ENCODE measurements at places on chromosomes 5 and 9.

DNA sequence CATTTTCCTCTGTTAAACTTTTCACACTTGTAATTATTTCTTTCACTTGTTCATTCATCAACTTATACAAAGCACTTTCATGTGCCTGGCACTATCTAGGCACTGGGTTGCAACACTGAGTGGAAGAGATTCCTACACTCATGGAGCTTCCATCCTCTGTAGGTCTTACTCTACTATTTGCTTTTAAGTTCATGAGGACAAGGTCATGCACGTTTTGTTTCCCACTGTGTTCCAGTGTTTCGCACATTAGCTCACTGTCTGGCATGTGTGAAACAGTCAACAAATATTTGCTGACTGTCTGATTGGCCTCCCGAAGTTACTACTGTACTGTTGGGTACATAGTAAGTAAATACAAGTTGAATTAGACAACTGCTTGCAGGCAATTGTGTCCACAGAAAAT, 87.9 kb upstream of the IFNK start:
- no peak for DNase-seq

- DNase-seq, result no peak
Measured at GRCh38 chr9:91452844-91453243, 29.2 kb upstream of the NFIL3 start.

GRCh38 chr9:37923796-37924427, 20.0 kb upstream of the SLC25A51 start:
- DNase-seq, result no peak

GRCh38 chr5:172717481-172718195, 53.4 kb downstream of the DUSP1 start:
- no peak for DNase-seq

- no peak for DNase-seq
Measured at GRCh38 chr5:37789991-37790390, 49.9 kb downstream of the GDNF start.

GRCh38 chr5:154947778-154948177, 6.9 kb downstream of the MRPL22 start:
- no peak for DNase-seq

- DNase-seq, result no peak
Measured at GRCh38 chr9:114606597-114607207, 4.4 kb upstream of the TMEM268 start.

- DNase-seq, result no peak
Measured at GRCh38 chr5:69492923-69493395, 369 bp downstream of the OCLN start.

GRCh38 chr5:9781890-9782289, 151.7 kb upstream of the TAS2R1 start:
- no peak for DNase-seq

DNA sequence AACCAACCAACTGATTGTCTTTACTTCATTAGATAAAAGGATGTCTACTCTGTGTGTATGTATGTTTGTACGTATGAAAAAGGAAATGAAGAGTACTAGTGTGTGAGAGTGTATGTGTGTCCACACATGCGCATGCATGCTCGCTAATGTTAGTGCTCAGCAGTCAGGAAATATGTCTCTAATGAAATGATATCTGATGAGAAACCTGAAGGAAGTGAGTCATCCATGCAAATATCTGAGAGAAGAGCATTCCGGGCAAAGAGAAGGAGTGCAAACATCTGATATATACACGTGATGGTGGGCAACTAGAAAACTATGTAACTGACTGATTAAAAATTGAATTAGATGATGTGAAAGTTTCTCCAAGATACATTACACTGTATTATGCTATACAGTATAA, 29.6 kb upstream of the UGCG start:
- DNase-seq, result no peak

GRCh38 chr9:89880161-89880560, 275.3 kb downstream of the GADD45G start:
- DNase-seq, result no peak

- no peak for DNase-seq
Measured at GRCh38 chr9:93621922-93622321, 45.5 kb downstream of the PHF2 start.

DNA sequence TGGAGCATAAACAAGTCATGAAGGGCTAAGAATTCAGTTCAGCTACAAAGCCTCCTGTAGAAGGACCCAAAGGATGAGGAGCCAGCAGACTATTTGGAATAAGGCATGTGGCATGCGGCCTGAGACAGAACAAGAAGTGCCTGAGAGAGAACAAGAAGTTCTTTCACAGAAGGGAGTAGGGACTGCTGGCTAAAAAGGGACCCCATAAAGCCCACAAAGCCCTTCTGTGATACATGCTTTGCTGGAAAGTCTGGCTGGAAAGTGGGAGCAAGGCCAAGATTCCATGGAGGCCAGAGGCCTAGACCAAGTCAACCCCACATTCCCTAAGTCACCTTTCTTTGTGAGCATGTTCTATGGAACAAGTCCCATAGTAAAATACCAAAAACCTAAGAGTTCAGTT, 35.9 kb upstream of the UBAP2 start:
- DNase-seq, result no peak

DNA sequence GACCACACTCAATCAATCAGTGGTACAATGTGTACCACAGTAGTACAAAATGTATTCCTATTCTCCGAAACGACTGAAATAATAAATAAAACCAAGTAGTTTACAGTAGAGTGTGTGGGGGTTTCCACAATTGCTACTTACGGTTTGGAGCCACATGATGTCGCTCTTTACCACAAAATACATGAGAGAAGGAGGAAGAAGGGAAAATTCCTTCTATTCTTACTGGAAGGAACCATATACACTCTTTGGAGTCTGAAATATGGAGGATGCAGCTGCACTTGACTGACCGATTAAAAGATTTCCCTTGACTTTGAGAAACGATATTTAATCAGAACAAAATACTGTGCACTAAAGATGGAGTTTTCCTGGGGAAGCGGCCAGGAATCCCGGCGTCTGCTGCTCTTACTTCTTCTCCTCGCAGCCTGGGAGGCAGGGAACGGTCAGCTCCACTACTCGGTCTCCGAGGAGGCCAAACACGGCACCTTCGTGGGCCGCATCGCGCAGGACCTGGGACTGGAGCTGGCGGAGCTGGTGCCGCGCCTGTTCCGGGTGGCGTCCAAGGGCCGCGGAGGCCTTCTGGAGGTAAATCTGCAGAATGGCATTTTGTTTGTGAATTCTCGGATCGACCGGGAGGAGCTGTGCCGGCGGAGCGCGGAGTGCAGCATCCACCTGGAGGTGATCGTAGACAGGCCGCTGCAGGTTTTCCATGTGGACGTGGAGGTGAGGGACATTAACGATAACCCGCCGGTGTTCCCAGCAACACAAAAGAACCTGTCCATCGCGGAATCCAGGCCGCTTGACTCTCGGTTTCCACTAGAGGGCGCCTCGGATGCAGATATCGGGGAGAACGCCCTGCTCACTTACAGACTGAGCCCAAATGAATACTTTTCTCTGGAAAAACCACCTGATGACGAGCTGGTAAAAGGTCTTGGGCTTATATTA, at the start of gene PCDHA4:
Gene PCDHA4 (plus strand): TSS at position 235 of the 942 bp plus-strand sequence.
- no peak for DNase-seq

GRCh38 chr9:76448501-76448900, 10.5 kb upstream of the GCNT1 start:
- DNase-seq, result no peak

DNA sequence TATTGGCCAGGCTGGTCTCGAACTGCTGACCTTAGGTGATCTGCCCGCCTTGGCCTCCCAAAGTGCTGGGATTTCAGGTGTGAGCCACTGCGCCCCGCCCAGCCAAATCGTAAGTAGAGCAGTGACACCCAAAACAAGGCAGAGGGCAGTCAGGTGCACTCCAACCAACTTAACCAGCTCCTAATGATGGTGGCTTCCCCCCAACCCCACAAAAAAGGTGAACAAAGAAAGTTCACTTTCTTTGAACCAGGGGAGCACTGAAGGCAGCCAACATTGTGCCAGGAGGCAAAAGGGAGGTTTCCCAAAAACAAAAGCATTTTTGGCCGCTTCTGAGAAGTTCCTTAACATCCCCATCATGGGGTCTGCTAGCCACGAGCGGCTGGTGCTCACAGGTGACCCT, 9.6 kb downstream of the GMCL2 start:
- no peak for DNase-seq

- DNase-seq, result no peak
Measured at GRCh38 chr9:68462105-68462775, 78.4 kb downstream of the TMEM252 start.

DNA sequence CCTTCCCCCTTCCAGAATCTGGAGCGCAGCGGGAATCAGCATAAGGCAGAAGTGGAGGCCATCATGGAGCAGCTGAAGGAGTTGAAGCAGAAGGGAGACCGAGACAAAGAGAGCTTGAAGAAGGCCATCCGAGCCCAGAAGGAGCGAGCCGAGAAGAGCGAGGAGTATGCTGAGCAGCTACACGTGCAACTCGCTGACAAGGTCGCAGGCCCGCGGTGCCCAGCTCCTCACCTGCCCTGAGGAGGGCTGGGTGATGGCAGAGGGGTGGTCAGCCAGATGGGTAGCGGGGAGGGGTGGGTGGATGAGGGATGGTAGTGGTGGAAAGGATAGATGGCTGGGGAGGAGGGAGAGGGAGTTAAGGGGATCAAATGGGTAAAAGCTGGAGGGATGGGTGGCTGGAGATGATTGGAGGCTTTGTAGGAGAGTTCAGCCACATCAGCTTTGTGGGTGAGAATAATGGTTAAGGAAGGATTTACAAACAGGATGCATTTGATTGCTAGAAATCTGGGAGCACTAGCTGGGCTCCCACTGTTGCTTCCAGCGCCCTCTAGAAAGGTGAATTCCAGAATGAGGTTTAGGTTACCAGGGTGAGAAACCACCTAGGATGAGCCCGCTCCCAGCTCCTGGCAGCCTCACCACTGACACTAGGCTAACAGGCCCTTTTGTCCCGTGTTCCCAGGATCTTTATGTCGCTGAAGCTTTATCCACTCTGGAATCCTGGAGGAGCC, 19.7 kb upstream of the GLE1 start:
- no peak for DNase-seq

GRCh38 chr5:179967489-179967888, 59.8 kb upstream of the TBC1D9B start:
- DNase-seq, result no peak

- DNase-seq, result no peak
Measured at GRCh38 chr5:21672911-21673310, 1180.2 kb downstream of the CDH12 start.

- no peak for DNase-seq
Measured at GRCh38 chr9:13688990-13689600, 409.6 kb upstream of the MPDZ start.

DNA sequence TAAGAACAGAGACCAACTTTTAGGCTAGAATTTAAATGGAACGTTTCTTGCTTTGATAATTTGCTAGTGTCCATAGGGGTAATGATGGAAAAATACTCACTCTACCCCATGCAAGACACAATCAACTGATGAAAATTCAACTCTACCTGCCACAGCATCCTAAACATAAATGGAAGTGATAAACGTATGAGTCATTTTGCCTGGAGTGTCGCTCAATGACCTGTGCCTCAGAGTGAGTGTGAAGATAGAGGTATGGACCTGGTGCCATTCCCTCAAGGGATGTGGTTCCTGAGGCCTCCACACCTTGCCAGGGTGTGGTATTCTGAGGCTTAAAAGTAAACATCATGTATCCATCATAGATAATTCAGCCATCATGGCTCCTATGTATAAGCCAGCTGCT, 14.0 kb downstream of the ARL14EPL start:
- no peak for DNase-seq

GRCh38 chr9:110967196-110967595, 71.1 kb downstream of the LPAR1 start:
- no peak for DNase-seq

DNA sequence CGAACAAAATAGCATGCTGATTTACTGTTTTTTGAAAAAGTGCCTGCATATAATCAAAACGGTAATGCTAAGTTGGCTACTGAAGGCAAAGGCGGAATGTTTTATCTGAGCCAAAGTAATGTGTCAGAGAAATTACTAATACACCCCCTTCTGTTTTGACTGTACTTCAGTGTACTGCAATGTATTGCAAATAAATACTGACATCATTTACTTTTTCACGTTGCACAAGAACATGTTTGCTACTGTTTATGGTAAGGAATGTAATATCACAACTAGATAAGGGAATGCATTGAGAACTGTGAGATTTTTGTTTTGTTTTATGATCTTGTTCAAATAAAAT, 813 bp upstream of the AGTPBP1 start:
- no peak for DNase-seq

DNA sequence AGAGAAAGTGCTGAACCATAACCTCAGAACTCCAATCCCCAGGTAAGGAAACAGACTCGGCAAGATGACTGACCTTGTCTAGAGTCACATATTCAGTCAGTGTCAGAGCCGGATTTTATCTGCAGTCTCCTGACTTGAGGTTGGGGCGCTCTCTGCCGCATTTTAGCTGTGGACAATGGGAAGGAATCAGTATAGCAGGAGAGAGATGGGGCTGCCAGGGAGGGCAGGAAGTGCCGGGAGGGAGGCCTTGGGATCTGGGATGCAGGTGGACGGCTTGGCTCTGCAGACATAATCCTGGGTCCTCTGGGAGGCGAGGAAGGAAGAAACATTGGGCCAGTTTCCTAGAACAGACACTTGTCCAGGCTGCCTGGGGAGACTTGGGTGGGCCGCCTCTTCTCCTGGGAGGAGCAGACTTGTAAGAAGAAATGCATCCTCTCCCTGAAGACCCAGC, 39.7 kb upstream of the COL15A1 start:
- no peak for DNase-seq

DNA sequence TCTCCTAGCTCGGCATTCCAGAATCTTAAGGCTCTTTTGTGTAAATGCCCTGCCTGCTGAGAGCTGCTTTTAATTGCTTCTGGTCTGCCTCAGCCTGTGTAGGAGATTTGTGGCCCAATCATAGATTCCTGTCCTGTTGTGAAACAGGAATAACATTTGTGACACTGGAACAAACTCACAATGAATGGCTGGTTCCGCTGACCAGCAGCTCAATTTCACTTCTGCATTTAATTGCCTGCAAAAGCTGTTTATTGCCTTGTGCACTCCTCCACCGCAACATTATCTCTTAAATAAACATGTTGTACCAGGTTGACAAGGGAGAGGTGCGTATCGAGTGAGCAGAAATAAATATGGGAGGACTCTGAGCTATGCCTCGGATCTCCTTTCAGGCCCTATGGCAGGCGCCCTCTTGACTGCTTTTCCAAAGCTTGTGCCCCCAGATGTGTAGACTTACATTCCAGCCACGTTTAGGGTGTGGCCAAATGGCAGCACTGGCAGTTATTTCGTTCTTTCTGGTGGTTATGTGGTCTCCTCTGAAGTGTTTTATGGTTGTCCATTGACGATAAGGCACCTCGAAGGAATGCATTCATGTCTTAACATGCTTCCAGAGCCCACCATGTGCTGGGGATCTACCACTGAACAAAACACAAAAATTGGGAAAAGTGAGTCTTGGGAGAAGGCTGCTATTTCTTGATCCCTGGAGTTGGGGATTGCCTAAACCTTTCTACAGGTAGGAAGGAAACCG, 58.1 kb downstream of the DMRT1 start:
- DNase-seq, result no peak

Data from activated CD8-positive, alpha-beta memory T cell treated with anti-CD3 and anti-CD28 coated beads for 4 hours (primary cell).